ENCODE measurements at places on chromosomes 2 and 18.

DNA sequence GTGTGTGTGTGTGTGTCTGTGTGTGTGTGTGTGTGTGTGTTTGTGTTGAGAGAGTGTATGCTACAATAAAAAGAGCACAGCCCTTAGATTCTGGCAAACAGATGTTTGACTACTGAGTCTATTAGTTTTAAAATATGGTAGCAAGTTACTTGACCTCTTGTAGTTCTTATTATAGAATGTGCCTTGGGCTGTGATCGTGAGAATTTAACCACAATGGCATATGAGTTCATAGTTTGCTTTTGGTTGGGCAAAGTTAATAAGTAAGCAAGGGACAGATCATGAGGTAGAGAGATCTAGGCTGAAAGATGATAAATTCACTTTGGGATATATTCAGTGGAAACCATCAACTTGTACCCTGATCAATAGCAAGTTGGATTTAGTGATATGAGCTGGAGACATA, 334.3 kb upstream of the VWC2L start:
- DNase-seq = no peak

- no peak for DNase-seq
Observed at GRCh38 chr2:168515502-168515901, 59.4 kb downstream of the CERS6 start.

DNA sequence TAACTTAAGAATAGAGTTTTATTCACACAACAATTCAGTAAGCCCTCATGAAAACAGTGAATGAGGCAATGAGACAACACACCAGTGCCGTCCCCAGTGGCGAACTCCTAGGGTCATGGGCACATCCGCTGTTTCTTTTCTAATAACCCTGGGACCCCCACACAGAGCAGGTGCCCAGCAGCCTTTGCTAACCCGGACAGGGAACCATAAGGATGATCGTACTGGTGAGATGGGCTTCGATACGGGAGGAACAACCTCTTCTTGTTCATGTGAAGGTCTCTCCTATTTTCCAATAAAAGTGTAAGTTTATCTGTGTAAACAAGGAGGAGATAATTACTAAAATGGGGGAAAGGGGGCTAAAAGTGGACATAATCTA, 97.4 kb upstream of the MGAT4A start:
- no peak for DNase-seq

DNA sequence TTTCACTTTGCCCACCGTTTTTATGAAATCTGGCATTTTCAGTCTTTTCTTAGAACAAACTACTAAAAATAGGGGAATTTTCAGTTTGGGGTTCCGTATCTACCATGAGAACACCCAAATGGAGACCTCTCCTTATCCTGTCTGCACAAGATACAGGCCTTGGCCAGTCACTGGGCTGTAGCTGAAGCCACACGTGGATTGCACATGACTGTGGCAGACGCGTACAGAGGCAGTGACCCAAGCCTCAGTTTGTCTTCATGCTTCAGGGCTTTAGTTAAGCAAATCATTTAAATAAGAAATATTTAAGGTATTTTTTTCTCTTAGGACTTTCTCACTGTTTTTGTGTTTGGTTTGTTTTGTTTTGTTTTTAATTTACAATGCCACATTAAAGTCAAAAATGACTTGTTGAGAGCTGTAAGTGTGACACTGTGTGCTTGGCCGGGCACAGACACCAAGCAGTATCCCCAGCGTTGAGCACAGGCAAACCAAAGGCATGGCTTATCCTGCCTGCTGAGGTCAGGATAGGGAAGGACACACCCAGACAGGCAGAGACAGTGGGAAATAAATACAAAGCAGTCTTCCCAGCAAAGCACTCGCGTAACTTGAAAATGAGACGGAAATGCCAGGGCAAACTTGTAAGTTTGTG, 53.3 kb downstream of the TRAPPC12 start:
- no peak for DNase-seq

- DNase-seq = no peak
Observed at GRCh38 chr18:24417480-24417879, 9.0 kb upstream of the IMPACT start.

DNA sequence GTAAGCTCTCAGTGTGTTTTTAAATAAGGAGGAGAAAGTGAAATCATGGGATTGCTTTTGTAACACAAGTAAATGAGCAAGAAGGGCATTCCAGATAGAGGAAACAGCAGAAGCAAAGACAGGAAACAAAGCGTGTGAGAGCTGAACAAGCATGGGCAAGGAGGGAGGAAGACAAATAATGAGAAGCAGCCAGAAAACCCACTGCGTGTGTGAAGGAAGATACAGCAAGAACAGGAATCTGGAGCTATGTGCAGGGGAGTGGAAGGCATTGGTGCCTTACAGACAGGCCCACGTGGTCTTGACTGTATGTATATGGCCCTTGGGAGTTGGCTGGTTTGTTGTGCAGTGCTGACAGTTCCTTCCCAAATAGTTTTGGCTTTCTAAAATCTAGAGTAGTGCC, 88.6 kb downstream of the AAK1 start:
- no peak for DNase-seq

DNA sequence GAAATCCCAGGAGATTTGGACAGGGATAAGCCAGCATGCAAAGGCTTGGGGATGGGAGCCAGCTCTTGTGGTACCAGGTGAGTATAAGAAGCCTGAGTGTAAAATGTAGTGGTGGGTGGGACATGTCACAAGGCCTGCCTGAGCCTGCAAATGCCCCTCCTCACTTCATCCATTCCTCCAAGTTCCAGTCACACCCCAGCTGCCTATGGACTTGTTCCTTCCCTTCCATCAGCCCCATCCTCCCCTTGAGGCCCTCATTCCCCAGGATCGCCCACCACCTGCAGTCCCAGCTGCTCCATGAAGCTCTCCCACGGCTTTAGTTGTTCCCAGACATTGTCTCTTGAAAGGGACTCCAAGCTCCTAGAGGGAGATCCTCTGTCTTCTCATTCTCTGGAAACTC, 81.5 kb downstream of the MARCO start:
- no peak for DNase-seq

- DNase-seq = no peak
Observed at GRCh38 chr18:63472380-63472779, 4.4 kb upstream of the SERPINB5 start.

GRCh38 chr18:54671291-54671881, 80.3 kb downstream of the DYNAP start:
- no peak for DNase-seq

DNA sequence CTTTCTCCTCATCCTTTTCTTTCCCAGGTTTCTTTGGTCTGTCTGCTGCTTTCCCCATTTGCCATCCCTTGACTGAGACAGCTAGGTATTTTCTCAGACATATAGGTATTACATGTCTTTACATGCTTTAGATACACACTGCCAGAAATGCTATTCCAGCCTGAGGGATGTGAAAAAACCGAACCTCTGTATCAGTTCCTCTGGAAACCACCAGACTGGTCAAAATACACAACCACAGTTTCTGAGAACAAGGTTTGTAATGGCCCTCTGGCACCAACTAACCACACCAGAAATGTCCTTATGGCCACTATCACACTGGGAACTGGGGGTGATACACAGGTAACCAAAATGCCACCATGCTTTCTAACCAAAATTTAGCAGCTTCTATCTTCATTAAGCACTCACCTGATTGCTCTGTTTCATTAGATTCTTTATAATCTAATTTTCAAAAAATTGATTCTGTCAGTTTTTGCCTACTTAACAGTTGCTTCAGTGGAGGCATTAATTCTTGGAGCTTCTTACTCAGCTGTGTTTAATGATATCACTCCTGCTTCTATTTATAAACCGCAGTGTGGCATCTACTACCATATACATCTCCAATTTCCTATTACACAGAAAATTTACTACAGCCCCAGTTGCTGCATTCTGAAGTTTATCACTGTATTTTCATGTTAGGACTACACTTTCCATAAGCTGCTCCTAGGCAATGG, 243.5 kb downstream of the WDPCP start:
- no peak for DNase-seq

GRCh38 chr2:62787386-62787785, 81.9 kb downstream of the EHBP1 start:
- DNase-seq = no peak

DNA sequence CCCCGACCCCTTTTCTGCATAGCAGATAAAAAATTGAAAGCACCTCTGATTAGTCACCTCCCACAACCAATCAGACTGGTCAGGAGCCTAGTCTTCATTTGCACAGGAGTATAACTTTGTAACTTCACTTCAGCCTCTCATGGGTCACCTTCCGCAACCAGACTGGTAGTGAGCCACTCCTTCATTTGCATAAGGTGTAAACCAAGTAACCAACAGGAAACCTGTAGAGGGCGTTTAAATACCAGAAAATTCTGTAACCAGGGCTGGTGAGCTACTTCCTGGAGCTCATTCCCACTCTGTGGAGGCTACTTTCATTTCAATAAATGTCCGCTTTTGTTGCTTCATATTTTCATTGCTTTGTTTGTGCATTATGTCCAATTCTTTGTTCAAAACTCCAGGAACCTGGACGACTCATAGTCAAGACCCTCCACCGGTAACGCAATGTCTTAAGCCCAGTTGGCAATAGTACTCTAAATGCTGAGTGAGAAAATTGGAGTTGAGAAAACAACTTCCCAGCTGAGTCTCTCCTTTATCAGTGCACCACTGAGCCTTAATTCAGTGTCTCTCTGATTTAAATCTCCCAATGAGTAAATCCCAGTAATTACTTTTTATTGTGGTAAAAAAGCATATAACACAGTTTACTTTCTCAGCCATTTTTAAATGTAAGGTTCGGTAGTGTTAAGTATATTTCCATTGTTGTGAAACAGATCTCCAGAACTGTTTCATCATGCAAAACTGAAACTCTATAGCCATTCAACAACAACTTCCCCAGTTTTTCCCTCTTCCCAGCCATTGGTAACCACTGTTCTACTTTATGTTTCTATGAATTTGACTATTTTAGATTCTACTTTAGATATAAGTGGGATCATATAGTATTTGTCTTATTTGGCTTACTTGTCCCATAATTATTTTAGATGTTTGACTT, 392.7 kb upstream of the SLC8A1 start:
- no peak for DNase-seq

GRCh38 chr2:150640039-150640438, 152.6 kb upstream of the RND3 start:
- no peak for DNase-seq

DNA sequence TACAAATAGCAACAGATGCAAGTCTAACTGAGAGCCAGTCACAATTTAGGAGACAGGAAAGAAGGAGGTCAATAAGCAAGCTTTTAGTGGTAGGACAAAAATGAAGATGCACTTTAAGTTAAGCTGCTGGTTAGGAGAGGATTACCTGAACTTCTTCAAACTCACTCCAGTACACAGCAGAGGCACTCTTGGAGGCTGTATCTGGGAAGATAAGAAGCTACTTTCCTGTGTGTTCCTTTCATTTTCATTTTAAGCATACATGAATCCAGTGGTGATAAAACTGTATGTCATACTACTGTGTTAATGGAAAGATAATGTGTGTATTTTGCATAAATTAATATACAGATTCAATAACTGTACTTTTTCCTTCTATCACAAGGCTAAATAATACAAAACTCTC, 49.6 kb downstream of the HYCC2 start:
- DNase-seq = no peak

DNA sequence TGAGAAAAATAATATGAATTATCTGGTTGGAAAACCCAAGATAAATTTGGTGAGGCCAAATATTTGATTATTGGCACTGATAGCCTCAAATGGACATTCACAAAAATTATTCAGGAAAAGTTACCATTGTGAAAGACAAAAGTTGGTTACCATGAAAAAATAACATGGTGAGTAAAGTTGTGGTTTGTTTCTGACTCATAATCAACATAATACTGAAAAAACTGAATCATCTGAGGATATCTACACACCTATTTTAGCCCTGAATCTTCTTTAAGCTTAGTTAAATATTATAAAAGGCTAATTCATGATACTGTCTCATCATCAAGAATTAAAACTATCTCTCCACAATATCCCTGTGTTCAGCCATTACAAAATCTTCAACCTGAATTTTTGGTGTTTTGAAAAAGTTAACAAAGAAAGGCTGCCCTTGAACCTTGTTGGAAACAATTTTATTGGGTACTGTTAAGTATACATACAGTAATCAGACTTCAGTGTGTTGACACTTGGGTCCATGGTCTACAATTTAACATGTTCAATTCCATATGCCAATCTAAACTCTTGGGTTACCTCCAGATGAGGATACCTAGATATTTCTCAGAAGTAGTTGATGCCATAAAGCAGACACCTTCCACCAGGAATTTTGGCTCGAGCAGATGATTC, 607.5 kb upstream of the SLC39A10 start:
- DNase-seq = no peak

- DNase-seq = no peak
Observed at GRCh38 chr2:58930537-58930936, 689.4 kb upstream of the FANCL start.

DNA sequence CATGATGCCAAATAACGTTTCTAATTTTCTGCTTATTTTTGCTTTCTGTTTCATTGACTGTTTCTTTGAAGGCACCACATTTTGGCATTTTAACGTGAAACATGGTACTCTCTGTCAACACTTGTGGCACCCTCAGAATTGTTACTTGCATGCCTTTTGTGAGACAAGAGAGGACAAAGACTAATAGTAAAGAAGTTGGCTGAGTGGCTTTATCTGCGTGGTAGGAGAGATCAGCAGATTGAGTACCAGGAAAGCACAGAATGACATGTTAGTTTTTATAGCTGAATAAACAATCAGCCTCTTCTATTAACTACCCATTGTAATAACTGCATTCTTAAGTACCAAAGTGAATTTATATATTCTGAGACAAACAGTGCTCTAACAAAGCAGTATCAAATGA, 8.6 kb downstream of the ZNF638 start:
- no peak for DNase-seq

GRCh38 chr2:203578759-203579643, 43.9 kb upstream of the RAPH1 start:
- no peak for DNase-seq

- DNase-seq = no peak
Observed at GRCh38 chr2:133624551-133624950, 56.3 kb upstream of the NCKAP5 start.

DNA sequence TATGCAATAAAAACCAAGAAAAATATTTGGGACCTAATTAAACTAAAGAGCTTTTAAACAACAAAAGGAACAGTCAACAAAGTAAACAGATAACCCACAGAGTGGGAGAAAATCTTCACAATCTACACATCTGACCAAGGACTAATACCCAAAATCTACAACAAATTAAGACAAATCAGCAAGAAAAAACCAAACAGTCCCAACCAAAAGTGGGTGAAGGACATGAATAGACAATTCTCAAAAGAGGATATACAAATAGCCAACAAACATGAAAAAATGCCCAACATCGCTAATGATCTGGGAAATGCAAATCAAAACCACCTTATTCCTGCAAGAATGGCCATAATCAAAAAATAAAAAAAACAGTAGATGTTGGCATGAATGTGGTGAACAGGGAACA, 250.1 kb downstream of the C1D start:
- DNase-seq = no peak

- no peak for DNase-seq
Observed at GRCh38 chr2:47504174-47504810, 101.3 kb downstream of the MSH2 start.

- DNase-seq = no peak
Observed at GRCh38 chr18:159037-159652, 788 bp downstream of the USP14 start.

GRCh38 chr2:25951071-25951547, 31.2 kb downstream of the KIF3C start:
- no peak for DNase-seq

GRCh38 chr2:131092458-131093005, 728 bp downstream of the FAM168B start:
- no peak for DNase-seq
